NCI-H774 (cell line): ENCODE measurements at places on chromosomes 6 and 20.

DNA sequence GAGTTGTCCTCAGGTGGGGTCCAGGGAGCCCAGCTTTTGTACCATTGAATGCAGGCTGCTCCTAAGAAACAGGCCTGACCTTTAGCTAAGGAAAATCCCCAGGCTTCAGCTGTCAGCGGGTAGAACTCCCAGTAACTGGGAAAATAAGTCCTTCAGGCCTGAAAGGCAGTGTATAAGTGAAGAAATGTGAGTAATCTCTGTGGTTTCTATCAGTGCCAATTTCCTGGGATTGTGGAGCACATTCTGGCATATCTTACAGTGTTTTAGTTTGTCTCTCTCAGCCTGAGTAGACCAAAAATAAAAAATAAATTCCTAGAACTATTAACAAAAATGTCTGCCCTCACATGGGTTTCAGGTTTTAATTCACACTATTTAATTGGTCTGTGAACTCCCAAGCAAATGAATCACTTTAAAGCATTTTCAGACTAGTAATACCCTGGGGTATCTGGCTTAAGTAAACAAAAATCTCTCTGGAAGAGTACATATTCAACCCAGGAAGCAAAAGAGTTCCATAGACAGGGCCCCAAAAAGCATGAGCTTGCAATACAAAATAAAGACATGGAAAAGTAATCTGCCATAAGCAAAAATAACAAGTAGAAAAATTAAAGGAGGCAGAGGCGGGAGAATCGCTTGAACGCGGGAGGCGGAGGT lies 566.2 kb upstream of the NOX3 start:
- DNase-seq: no peak

- peak; percentile 44 for DNase-seq
These were observed 42.6 kb upstream of the SCML4 start for GRCh38 chr6:107866606-107867301.

GRCh38 chr20:36856195-36856594 lies 19.7 kb upstream of the TLDC2 start:
- DNase-seq: no peak

DNA sequence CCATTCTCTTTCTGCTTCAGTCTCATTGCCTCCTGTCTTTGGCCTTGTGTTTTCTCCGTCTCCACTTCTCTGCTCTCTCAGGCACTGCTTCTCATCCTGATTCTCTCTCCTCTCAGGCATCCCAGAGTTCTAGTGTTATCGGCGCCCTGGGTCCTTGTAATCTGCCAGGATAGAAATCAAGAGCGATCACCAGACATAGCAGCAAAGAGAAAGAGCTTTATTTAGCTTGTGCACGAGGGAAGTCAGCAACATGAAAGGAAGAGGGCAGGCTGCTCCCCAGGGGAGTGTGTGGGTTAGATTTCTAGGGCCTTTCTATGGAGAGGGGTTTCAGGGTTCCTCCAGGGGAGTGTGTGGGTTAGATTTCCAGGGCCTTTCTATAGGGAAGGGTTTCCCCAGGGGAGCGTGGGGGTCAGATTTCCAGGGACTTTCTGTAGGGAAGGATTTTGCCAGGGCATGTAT lies 32.5 kb downstream of the SUN5 start:
- DNase-seq: no peak

- DNase-seq: no peak
These were observed 46.9 kb upstream of the SMIM29 start for GRCh38 chr6:34295721-34296120.

- DNase-seq: no peak
These were observed 124.4 kb upstream of the EDN1 start for GRCh38 chr6:12165722-12166280.

DNA sequence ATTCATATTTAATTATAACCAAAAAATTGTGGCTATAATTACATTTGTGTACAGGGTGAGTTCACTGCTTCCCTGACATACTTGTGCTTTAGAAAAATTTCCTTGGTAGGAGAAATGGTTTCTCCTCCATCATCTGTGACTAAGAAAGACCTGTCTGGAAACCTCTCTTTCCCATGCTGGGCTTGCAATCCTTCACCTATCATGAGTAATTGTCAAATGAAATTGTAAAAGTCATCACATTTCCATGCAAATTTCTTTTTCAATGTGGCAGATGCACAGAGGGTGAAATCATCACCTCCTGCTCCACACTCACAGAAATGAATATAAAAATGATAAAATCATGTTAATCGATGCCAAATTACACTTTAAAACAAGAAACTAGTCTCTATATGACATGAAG lies 1.5 kb upstream of the SIRPB1 start:
- DNase-seq: no peak

DNA sequence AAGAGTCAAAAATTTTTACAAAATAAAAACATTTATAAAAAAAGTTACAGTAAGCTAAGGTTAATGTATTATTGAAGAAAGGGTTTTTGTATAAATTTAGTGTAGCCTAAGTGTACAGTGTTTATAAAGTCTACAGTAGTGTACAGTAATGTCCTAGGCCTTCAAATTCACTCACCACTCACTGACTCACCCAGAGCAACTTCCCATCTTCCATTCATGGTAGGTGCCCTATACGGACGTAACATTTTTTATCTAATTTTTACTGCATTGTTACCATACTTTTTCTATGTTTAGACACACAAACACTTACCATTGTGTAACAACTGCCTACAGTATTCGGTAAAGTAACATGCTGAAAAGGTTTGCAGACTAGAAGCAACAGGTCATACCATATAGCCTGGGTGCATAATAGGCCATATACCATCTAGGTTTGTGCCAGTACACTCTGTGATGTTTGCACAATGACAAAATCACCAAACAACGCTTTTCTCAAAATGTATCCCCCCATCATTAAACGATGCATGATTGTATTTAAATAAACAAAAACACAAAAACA lies 6.0 kb downstream of the MTFR2 start:
- DNase-seq: no peak

DNA sequence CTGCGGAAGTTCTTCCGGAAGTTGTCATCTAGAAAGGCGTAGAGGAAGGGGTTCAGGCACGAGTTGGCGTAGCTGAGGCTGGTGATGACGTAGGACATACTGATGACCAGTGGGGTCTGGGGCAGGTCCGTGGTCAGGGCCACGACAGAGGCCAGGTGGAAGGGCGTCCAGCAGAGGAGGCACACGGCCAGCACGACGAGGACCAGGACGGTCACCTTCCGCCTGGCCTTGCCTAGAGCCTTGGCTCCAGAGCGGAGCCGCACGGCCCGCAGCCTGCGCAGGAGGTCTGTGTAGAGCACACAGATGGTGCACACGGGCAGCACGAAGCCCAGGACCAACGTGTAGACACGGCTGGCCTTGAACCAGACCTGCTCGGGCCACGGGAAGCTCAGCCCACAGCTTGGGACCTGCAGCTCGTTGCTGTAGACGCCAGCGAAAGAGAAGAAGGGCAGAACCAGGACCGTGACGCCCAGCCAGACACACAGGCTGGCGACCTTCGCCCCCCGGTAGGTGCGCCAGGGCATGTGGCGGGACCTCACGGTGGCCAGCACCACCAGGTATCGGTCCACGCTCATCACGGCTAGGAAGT lies 1.4 kb downstream of the NPBWR2 start:
- no peak for DNase-seq

DNA sequence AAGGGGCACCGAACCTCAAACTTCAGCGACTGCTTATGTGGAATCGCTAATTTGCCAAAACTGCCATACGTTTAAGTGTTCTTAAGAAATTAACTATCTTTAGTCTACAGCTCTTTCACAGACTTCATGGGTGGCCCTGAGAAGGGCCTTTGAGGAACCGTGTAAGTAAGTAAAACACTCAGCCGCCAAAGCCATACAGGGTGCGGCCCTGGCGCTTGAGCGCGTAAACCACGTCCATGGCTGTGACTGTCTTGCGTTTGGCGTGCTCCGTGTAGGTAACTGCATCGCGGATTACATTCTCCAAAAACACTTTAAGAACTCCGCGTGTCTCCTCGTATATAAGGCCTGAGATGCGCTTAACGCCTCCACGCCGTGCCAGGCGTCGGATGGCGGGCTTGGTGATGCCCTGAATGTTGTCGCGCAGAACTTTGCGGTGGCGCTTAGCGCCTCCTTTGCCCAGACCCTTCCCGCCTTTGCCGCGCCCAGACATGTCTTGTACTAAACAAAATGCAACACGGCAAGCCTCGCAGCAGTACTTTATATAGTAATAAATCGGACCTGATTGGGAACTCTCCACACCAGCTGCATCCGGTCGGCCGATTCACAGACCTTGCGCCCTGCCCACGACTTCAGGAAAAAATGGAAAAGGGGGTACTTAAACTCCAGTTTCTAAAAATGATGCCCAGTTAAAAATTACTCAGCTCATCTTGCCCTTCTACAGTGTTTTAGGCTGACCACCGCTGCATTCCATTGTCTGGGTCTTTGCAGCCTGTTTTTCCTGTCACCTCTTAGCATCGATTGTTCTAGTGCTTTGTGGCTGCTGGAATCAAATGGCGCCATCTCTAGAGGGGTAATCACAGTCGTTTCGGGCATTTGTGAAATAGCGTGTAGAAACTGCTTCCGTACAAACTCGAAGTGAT lies 38.9 kb downstream of the OR2B2 start:
- peak; percentile 87 for DNase-seq

DNA sequence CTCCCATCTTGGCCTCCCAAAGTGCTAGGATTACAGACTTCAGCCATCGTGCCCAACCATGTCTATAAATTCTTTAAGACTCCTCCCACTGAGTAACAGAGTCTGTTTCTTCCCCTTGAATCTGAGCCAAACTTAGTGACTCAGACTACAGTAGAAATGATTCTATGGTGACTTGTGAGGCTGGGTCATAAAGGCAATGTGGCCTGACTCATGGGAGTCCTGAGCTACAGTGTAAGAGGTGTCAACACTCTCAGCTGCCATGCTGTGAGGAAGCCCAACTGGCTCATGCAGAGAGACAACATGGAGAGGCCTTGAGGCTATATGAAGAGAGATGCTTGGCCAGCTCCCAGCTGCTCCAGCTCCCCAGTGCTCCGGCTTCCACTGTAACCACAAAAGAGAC lies 5.2 kb upstream of the NRSN2 start:
- no peak for DNase-seq

DNA sequence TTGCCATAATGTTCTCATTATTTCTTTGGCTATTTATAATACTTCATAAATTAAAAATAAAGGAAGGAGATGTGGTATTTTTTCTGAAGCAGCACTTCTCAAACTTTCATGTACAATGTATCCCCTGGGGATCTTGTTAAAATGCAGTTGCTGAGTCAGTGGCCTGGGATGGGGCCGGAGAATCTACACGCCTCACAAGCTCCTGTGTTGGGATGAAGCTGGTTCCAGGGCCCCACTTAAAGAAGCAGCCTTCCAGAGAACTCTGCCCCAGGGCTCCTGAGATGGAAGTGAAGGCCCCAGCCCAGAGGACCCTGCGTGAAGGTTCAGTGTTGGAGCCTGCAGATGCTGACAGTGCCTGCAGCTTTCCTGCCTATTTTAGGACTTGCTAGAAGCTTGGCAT lies 40.1 kb upstream of the SLC23A2 start:
- no peak for DNase-seq

- no peak for DNase-seq
These were observed 86.1 kb upstream of the STMND1 start for GRCh38 chr6:17015551-17016381.

GRCh38 chr6:14271789-14272736 lies 154.5 kb downstream of the CD83 start:
- DNase-seq: no peak

DNA sequence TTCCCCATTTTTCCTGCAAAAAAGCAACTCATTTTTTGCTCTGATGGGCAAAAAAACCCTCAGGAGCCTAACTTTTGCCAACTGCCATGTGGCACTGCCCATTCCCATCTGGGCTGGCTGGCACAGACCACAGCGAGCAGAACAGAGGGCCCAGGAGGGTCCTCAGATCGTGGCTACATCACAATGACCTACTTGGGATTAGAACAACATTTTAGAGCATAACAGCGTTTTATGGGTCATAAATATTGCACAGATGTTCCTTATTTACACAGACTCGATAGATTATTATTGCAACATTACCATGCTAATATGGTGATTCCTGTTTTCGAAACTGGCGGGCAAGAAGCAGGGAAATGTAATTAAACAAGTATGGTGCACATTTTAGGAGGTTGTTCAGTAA lies 28.0 kb downstream of the PTPRT start:
- DNase-seq: no peak

DNA sequence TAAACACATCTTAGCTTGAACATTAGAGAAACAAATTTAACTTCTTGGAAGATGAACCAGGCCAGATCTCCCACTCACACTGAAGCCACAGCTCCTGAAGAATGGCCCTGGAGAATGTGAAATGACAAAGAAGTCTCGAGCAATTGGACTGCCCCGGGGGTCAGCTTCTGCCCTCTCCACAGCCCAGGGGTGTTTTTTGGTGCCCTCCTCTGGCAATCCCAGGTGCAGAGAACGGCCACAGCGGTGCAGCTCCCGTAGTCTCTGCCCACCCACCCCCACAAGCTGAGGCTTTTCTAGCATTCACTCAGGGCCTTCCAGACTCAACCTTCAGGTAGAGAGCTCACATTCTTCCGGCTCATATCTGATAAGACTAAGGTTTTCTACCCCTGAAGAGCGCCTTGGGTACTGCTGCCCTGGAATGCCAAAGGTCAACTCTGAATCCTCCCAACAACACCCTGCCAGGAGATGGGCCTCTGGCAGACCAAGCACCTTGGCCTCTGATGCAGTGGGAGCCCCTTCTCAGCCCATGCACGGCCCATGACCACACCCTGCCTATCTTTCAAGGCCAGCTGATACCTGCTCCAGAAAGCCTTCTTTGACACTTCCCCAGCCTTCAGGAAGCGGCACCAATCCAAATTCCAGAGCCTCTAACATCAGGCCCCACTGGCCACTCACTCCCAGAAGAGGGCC lies 208.3 kb downstream of the SYNDIG1 start:
- DNase-seq: no peak

- DNase-seq: no peak
These were observed 29.1 kb downstream of the LRFN2 start for GRCh38 chr6:40558102-40558501.

- DNase-seq: no peak
These were observed 5.7 kb downstream of the MAP3K7 start for GRCh38 chr6:90581146-90581545.

- DNase-seq: no peak
These were observed 147.5 kb downstream of the BCAS1 start for GRCh38 chr20:53922901-53923314.

- DNase-seq: no peak
These were observed 1.5 kb downstream of the E2F1 start for GRCh38 chr20:33684533-33685327.

DNA sequence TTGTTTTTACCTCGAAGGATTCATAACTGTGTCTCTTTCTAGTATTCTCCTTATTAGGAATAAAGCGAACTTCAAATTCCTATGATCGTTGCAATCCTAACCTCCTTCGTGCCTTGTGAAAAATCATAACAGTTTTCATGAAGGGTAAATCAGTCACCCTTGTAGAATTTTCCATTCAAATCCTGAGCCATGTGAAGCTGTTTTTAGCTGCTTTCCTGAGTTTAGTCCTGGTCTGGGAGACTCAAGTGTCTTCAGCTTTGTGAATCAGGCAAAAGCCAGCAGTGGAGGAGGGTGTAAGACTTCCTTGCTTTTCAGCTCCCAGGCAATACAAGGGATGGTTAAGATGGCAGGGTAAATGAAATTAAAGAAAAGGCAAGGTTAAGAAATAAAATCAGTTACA lies 24.3 kb downstream of the GCNT2 start:
- no peak for DNase-seq

- peak; percentile 89 for DNase-seq
These were observed 73.0 kb upstream of the NHSL1 start for GRCh38 chr6:138572167-138572875.

- no peak for DNase-seq
These were observed 94.4 kb downstream of the CD83 start for GRCh38 chr6:14212020-14212419.
